ENCODE measurements at places on chromosomes 6 and 20.

DNA sequence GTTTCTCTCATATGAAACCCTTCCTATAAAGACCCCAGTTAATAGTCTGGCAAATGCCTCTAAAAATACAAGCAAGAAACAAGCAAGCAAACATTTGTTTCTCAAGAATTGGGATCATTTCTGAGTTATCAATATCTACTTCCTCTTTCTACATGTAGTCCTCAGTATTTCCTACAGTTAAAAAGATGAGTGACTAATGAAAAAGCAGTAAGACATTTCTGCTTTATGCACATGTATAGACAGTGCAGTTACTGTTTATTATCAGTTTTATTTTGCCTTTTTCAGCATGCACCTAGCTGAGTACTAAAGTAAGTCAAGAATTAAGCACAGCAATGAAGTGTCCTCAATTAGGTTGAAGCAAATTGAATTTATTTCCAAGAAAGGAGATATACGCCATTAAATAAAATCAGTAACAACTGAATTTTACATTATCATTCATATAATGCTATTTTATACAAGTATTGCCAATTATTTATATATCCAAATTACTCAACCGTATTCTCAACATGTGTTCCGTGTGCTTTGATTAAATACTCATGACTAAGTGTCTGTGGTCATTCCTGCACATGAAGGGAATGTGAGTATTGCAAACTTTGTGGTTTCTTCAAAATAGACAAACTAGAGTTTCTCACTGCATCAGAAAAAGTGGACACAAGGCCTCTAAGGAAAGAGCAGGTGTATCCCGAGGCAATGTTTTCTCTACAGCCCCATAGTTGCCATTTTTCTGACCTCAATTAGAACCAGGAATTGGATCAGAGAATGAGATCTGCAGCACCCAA, 159.3 kb upstream of the MARCKS start:
- no peak for DNase-seq

DNA sequence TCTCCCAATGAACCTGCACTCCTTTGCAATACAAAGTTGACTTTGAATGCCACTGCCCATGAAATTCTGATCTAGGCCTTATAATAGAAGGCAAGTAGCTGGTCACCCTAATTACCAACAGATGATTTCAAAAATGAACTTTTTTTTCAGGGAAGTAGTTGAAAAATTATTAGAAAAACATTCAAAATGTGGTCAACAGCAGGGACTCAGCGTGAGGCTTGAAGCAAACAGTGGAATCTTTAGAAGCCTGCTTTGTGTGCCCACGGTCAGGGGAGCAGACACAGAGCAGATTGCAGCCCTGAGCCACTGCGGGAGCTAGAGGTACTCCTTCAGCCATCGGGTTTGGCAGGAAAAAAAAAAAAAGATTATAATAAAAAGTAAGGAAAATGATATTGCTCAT, 87.1 kb upstream of the HEY2 start:
- DNase-seq, result no peak

DNA sequence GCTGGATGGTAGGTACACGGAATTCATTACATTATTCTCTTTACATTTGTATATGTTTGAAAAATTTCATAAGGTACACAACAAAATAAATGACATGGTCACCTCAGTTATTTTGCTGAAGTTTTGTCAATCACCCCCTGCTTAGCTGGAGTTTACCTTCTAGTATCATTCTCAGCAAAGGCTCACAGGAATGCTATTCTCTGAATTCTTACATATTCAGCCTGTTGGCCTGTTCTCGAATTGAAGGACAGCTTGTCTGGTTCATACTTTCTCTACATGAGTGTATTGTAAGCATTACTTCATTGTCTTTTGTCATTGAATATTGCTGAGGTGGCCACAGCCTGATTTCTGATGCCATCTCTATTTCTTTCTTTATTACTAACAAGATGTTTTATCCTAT, 12.8 kb downstream of the CALHM5 start:
- no peak for DNase-seq

GRCh38 chr6:1018041-1018440, 293.9 kb upstream of the FOXQ1 start:
- no peak for DNase-seq

- DNase-seq, result no peak
These were observed 104.5 kb downstream of the CTNNBL1 start for GRCh38 chr20:37798312-37798711.

- DNase-seq, result no peak
These were observed 141.7 kb downstream of the CD164 start for GRCh38 chr6:109240370-109241084.

DNA sequence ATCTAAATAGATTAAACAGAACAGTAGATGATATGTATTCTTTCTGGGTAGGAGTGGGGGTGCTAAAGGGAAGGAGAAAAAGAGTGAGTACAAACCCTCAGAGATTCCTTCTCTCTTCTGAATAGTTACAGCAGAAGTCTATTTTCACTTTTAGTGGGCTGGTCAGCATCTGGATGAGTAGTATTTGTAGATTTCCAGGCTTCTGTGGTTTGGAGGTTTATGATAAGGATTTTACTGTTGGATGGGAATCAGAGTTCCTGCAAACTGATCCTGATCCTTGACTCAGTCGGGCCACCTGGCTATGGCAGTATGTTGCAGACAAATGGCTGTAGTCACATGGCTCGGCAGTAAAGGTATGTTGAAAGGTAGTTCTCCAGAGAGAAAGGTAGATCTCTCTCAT, 84.3 kb upstream of the IFNGR1 start:
- no peak for DNase-seq

- no peak for DNase-seq
These were observed 370.2 kb downstream of the KIF16B start for GRCh38 chr20:16203096-16203495.

DNA sequence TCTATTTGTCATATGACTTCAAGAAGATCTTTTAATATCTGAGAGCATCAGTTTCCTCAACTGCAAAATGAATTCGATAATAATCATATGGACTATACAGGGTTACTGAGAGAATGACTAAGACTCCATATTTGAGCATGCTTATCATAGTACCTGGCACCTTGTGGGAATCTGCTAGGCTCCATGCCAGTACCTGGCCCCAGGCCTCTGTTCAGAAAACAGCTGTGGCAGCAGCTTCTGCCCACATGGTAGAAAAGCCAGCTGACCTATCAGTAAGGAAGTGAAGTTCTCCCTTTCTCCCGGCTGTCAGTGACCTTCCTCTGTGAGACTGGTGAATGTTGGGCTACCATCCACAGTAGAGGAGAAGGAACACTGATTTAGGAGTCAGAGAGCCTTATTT, 574.9 kb upstream of the CHD6 start:
- DNase-seq, result no peak

DNA sequence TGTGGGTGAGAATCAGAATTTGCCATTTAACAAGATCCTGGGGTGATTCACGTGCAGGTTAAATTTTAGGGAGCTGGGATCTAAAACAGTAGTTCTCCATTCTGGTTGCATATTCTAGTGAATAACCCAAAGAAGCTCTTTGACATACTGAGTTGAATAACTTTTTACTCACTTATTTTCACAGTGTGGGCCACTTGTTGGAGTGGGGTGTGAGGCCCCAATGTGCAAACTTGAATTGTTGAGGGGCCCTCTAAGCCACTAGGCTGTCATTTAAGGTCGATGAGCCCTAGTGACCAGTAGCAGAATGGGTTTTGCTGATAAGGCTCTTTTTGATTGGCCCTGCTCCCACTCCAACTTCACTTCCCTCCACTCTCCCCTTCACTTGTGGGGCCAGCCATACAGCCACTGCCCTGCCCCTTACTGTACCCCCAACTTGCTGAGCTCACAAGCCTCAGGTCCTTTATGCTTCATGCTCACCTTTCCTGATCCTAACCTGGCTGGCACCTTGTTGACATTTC, 33.6 kb upstream of the RIPOR2 start:
- no peak for DNase-seq

GRCh38 chr6:7721649-7722048, 4.2 kb upstream of the BMP6 start:
- DNase-seq, result peak; percentile 61

DNA sequence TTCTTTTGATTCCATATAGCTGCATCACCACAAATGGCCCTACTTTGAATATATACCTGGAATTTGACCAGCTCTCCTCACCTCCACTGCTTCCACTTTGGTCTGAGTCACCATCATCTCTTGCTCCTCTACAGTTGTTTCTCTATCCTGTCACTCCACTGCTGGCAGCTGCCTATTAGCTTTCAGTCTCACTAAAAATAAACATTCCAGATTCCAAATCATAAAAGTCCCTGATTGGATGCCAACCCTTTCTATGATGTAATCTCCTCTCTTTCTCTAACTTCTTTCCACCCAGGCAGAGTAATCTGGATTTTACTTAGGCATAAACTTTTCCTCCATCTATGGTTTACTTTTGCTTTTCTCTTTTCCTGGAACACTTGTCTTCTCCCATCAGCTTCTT, 49.1 kb downstream of the RFPL4B start:
- no peak for DNase-seq

GRCh38 chr20:10362674-10363073, 71.3 kb downstream of the MKKS start:
- no peak for DNase-seq

DNA sequence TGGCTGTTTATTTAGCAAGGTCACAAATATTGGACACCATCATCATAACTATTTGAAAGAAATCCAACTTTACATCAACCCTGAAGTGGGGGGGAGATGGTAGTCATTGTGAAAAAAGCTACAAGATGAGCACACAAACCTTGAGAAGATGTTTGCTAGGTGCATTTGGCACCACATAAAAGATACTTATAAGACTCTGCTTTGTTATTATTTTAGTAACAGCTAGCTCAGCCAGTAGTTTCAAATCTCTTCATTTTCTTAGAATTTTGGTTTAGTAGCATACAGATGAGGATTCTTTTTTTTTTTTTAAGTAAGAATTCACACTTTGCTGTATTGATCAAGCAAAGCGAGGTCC, 14.4 kb downstream of the ADTRP start:
- DNase-seq, result no peak

DNA sequence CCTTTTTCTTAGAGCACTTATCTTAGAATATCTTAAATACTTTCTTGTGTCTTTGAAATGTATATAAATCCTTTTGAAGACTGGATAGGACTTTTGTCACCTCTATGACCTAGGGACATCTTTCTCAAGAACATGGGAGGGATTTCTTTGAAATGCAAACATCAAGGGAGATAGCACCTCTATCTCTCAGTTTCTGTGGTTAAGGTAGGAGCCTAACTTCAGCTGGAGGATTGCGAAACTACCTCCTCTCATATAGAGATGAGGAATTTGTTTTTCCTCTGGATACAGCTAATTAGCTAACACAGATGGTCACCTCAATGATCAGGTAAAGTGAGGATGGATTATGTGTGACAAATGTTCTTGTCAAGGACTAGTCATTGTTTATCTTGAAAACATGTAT, 631.3 kb upstream of the IMPG1 start:
- no peak for DNase-seq

- DNase-seq, result no peak
These were observed 437.5 kb downstream of the MMUT start for GRCh38 chr6:49025273-49026240.

DNA sequence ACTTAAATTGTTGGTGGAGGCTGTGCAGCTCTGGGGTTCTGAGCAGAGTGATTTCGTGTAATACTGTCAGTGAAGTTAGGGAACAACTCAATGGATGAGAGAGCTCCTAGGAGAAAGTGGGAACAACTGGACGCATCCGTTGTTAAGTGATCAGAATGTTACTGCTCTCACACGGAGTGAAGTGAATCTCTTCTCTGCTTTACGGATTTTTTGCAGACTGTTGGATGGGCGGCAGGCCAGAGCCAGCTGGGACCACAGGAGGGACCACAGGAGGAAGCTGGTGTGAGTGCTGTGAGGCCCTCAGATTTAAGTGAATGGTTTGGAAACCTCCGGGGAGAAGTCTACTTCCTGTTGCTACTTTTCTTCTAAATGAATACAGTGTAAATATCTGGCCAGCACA, 23.7 kb upstream of the PPP1R14C start:
- DNase-seq, result peak; percentile 78

- no peak for DNase-seq
These were observed 82.8 kb downstream of the GFRA4 start for GRCh38 chr20:3580412-3580811.

GRCh38 chr6:32189742-32190053, 304 bp downstream of the PBX2 start:
- no peak for DNase-seq

DNA sequence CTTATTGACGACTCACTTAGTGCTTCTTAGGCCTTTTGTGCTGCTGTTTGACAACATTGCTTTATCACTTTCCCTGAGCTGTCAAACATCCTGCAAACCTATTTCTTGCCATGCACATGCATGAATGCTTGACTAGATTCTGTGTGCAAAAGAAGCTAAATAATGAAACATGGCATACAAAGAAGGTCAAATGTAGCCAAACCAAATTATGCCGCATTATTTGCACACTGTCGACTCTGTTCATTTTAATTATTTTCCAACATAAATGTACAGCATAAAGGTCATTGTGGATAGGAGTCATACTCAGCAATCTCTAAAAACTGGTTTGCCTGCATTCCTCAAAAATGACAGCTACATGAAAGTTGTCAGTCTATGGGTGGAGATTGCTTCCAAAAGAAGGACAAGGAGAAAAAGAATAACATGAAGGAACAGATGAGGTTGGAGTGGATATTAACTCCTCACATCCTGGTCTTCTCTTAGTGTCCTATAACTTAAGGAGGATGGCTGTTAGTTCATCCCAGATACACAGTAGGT, 123.1 kb upstream of the STXBP5 start:
- DNase-seq, result no peak

DNA sequence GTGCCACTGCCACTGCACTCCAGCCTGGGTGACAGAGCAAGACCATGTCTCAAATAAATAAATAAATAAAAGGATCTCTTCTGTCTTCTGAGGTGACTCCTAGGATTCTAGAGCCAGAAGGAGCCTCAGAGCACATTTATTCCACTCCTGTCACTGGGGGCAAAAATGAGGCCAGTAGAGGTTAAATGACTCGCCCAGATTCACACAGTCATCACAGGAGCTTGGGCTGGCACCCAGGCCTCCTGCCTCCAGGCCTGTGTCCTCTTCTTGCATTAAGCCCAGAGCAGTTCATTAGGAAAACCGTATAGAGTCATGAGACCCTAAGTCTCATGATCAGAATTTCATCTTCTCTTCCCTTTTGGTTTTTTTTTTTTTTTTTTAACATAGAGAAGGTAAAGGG, 243.3 kb downstream of the NRN1 start:
- DNase-seq, result no peak

GRCh38 chr6:118869350-118869749, 24.6 kb upstream of the ASF1A start:
- no peak for DNase-seq

Data from NCI-H1417 (cell line).